NCI-H774 (cell line): ENCODE measurements at places on chromosomes 6 and 20.

DNA sequence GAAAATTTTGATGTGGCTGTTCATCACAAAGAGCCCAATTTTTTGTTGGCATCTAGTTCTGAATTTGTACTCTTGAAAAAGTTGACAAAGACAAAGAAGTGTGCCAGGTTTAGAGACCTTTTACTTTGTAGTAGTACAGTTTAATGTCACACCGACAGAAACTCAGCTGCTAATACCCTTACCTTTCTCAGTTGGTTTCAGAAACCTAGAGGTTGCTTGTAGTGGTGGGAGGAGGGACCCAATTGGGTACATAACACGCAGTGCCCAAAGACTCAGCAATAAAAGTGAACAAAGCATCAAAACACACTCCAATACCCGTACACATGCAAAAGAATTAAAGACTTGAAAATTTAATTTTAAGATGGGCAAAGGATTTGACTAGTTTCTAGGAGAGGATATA lies 203.7 kb downstream of the CDKAL1 start:
- no peak for DNase-seq

DNA sequence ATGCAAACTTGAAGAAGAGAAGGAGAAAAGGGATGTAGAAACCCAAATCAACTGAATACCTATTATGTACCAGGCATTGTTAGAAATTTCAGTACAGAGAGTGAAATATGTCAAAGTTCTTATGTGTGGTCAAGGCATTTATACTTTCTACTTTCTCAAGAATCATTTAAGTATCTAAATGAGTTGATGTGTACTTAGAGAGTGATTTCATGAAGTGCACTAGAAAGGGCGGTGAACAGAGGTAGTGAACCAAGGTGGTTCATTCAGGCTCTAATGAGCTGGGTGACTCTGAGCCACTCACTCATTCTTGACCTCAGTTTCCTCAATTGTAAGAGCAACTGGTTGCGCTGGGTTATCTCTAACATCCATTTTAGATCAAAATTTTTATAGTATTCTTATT lies 3.3 kb downstream of the PDE7B start:
- DNase-seq: no peak

GRCh38 chr6:128208078-128208477 lies 307.2 kb upstream of the THEMIS start:
- no peak for DNase-seq

DNA sequence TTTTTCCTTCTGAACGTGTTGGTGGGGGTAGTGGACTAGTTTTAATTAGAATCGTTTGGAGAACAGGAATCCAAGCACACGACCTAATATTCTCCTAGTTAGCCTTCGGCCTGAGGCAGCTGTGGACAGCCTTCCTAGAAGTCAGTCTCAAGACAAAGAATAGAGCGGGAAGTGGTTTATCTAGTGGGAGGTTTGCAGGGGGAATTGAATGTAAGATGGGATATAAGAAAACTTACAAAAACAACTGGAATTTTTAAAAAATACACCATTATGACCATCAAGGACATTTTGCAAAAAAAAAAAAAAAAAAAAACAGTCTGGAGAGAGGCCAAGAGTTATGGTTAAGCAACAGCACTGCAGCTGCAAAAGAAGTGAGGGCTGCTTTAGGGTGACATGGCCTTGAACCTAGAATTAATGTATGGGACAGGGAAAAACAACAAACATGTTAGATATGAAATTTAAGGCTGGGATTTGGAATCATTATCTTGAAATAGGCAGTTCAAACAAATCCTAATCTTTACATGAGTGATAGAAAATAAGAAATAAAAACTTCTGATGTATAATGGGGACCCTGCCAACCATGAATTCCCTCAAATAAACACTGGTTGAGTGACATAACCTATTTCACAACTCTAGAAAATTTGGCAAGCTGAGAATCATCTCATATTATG lies 40.2 kb downstream of the PLAGL1 start:
- no peak for DNase-seq

GRCh38 chr20:50271176-50271575 lies 80.5 kb downstream of the CEBPB start:
- DNase-seq: no peak

- no peak for DNase-seq
Observed at GRCh38 chr20:21361266-21361665, 36.1 kb downstream of the NKX2-4 start.

DNA sequence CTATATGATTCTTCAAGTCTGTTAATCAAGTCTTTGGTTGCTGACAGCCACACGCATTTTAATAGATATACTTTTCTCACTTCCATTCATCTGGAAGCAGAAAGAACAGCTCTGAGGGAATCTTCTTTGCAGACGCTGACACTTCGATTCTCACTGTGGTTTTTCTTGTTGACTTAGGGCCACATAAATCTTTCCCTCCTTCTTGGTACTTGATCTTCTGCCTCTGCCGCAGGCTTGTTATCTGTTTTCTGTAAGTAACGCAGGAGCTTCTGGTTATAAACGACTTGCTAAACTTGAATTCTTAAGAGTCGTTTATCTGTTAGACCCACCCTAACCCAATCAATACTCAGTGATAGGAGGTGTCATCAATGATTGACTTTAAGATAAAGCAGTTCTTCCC lies 268.8 kb upstream of the SULF2 start:
- DNase-seq: no peak

GRCh38 chr6:53045891-53046673 lies 19.1 kb upstream of the FBXO9 start:
- no peak for DNase-seq

GRCh38 chr6:141290941-141291721 lies 841.6 kb upstream of the GJE1 start:
- DNase-seq: peak; percentile 64

DNA sequence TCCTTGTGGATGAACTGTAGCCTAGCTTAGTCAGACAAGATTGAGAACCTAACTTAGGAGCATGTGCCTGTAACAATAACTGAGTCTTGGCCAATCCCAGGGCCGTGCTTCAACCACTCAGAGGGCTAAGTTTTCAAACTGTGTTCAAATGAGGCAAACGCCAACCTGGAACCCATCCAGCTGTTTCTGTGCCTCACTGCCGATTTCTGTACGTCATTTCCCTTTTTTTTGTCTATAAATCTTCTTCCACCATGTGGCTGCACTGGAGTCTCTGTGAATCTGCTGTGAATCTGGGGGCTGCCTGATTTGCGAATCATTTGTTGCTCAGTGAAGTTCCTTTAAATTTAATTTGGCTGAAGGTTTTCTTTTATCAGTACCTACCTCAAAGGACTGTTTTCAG lies 115.0 kb upstream of the CHD6 start:
- no peak for DNase-seq

GRCh38 chr6:76552268-76552667 lies 479.8 kb upstream of the IMPG1 start:
- DNase-seq: no peak

- DNase-seq: no peak
Observed at GRCh38 chr20:3710703-3711483, 1.5 kb downstream of the SIGLEC1 start.

DNA sequence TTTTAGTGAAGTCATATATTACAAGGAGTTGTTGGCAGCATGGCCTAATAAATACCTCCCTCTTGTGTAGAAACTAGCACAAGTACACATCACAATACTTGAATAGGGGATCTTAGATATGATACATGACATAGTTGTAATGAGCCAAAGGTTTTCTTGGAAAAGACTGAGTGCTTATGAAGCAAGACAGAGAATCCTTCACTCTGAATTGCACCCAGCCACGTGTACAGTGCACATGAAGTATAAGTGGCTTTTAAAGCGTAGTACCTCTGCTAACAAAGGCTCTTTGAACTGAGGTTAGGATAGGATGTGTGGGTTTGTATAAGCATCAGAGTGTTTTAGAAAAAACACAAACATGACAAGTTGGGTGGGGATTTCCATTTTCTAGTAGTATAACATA lies 145.5 kb upstream of the STMND1 start:
- no peak for DNase-seq

DNA sequence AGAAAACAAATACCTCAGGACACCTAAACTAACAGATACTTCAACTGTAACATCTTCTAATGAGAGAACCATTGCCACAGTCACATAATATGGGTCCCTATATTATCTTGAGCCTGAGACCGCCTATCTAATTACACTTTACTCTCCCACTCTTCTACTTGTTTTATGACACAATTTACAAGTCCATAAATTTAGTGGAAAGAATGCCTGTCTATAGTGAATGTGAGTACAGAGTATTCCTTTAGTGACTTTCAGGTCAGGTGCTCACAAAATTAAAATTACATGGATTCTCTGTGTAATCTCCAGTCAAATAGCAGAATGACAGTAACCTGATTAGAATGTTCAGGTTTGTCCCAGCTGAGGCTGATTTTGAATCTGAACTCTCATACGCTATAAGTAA lies 624.1 kb downstream of the PKHD1 start:
- no peak for DNase-seq

DNA sequence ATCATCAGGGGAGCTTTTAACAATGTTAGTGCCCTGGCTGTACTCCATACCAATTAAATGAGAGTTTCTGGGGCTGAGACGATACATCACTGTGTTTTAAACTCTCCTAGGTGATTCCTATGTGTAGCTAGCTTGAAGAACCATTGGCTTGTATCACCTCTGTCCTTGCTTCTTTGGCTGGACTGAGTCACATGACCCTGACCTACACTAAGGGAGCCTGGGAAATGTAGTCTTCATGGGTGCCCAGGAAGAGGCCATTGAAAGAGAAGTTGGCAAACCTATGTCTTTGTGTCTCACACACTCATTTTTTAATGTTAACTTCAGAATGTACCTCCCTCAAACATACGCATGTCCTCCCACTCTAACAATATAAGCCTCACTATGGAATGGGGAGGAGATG lies 506.6 kb downstream of the DHX35 start:
- DNase-seq: no peak

- no peak for DNase-seq
Observed at GRCh38 chr6:8639928-8640649, 204.7 kb upstream of the SLC35B3 start.

- DNase-seq: no peak
Observed at GRCh38 chr6:150800674-150801314, 64.7 kb upstream of the MTHFD1L start.

DNA sequence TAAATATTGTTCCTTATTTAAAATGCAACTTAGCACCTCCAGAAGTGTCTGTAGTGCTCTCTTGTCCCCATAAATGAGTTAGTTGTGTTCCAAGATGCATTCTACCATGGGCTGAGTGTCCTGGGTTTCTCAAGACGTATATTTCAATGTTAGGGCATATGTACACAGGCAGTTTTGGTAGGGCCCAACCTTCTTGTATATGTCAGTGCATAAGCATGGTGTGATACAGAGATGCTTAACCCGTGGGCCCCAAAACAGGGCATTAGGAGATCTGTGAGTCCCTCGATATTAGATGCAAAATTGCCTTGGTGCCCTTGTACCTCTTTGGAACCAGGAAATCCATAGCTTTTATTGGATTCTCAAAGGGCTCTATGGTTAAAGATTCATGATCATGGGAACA lies 91.5 kb upstream of the HIVEP1 start:
- DNase-seq: no peak

DNA sequence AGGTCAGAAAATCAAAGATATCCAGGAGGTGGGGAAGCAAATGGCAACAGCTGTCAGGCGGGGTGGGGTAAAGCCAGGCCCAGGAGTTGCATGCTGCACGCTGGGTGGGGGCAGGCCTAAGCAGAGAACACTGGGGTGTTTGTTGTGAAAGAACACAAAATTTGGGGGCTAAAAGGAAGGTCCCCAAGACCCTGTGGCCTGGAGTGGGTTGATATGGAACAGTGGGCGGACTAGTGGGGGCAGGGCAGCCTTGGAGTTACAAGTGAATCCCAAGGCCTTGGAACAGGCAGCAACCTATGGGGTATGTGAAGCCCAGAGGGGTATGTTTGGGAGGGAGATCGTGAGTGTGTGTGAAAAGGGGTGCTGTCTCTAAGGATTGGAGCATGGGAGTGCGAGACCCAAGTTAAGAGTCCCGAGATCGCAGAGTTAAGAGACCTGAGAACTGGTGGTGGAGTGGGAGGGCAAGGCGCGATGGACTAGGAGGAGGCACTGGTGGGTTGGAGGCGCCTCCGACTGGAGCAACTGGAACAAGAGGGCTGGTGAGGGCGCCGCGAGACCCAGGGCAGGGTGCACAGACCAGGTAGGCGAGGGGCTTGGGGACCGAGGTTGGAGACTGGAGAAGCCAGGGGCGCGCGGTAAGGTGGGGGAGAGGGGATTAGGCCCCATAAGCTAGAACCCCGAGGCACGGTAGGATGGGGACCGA lies 658 bp downstream of the CUL7 start:
- no peak for DNase-seq

DNA sequence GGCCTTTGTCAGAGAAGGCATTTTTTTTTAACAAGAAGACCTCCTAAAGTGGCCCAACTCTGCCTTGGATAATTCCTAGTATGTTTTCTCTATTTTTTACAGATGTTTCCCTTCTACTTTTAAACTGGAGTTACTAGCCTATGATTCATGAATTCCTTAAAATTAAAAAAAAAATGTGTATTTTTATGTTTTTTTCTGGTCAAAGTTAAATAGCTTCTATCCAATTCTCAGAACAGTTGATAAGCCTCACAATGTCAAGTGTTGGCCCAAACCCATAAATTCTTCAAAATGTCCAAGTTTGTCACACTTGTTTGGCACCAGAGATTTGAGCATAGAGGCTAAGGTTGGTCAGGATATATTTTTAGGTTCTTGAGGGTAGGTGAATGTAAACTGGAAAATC lies 64.0 kb downstream of the JAG1 start:
- no peak for DNase-seq

DNA sequence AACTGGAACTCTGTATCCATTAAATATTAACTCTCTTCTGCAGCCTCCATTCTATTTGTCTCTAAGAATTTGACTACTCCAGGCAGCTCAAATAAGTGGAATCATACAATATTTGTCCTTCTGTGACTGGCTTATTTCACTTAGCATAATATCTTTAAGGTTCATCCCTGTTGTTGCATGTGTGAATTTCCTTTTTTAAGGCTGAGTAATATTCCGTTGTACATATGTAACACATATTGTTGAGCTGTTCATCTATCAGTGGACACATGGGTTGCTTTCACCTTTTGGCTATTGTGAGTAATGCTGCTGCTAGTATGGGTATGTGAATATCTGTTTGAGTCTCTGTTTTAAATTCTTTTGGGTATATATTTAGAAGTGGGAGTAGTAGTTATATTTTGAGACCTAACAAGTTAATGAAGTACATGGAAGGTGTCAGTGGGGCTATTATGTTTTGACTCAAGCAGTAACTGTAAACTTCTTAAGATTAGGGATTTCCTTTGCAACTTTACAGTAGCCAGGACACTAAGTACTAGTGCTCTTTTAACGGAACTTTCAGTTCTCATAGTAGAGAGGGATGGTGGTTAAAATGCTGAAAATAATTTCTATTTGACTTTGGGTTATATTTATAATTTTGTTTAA lies 29.7 kb upstream of the TMEM217 start:
- DNase-seq: no peak

GRCh38 chr20:35796571-35796970 lies 24.8 kb downstream of the PHF20 start:
- DNase-seq: no peak
